Stimulated activated CD4-positive, alpha-beta T cell treated with anti-CD3 and anti-CD28 coated beads, Interleukin-15, amount 100 ng/mL, for 1 hour (primary cell): ENCODE measurements at places on chromosomes 7 and 10.

GRCh38 chr7:27185013-27185853, at the start of gene HOXA11:
TSS of gene HOXA11 (minus strand) at chr7:27185232. CDS start at chr7:27185144, 88 bp downstream.
- DNase-seq = no peak

DNA sequence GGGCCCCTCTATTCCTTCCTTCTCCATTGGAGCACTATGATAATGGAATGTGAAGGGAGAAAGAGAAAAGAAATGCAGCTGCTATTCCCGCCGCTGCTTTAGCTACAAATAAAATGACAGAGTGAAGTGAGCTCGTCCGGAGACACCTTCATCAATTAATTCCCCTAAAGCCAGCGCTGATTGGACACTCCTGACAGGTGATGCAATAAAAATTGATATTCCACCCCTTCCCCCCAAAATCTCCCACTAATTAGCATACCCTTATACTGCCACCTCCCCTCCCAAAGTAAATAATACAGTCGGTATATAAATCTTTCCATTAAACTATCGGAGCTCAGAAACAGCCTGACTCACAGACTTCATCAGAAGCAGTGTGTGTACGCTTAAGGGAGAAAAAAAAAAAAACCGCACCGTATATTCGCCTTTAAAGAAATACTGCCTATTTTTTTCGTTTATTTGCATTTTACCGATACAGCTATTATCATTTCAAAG, 7.3 kb downstream of the SKIDA1 start:
- DNase-seq = no peak

DNA sequence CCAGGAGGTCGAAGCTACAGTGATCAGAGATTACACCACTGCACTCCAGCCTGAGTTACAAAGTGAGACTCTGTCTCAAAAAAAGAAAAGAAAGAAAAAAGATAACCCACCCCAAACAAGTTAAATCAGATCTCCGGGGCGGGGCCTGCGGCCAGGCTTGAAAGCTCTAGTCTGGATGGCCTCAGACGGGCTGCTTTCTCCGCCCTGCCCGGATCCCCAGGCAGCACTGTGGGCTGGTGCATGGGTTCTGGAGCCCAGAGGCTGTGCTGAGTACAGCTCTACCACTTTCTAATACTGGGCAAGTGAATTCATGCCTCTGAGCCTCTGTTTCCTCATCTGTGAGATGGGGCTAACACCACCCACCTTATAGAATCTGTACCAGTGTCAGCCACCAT, 83.7 kb downstream of the ZMIZ1 start:
- DNase-seq = no peak

DNA sequence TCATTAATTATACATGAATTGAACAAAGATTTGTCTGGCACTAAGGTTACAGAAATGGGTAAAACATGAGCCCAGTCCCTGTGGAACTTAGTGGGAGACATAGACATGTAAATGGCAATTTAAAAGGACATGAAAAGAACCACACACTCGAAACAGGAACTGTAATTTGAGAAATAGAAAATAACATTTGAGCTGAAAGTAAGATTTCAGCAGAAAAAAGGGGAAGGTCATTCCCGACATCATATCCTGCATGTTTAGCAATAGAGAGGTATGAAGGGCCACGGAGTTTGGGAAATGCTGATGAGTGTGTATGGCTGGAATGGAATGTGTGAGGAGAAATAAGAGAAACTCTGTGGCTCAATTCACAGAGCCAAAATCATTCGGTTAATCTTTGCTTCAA, 175.4 kb upstream of the AHR start:
- no peak for DNase-seq

- DNase-seq = no peak
These were observed 313.3 kb downstream of the ACTR3B start for GRCh38 chr7:153072806-153073205.

- peak; percentile 37 for DNase-seq
These were observed 127.8 kb downstream of the CELF2 start for GRCh38 chr10:11145495-11145855.

- DNase-seq = no peak
These were observed 247.7 kb downstream of the TFEC start for GRCh38 chr7:115782696-115783490.

- DNase-seq = no peak
These were observed 290.6 kb downstream of the PARD3 start for GRCh38 chr10:34524369-34525091.

GRCh38 chr10:101291331-101292193, 62.3 kb upstream of the LBX1 start:
- DNase-seq = no peak

DNA sequence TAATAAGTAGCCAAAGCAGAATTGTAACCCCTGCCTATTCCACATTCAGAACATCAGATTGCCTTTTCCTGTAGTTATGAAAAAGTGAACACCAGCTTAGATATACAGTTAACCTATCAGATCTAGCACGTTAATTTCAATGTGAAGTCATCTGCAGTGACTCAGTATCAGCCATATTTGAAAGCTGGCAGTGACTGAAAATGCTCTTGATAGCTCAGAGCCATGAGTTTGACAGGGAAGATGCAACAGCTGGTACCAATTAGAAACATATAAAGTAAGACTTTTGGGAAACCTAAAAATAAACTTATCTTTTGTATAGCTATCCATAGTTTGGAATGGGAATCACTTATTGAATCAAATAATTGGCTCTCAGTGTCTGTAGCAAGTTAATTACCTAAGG, 284.1 kb upstream of the NPSR1 start:
- no peak for DNase-seq
